Right renal cortex interstitium (tissue), 3 donors: ENCODE measurements at places on chromosomes 12 and 14. TPM values are rescaled to one million over a fixed set of nuclear protein-coding genes. Genes with fewer than 3 reads are reported as not detected.

GRCh38 chr12:18320036-18320617 is 58.8 kb downstream of the PIK3C2G start:
- peak; percentile 29 for DNase-seq

- no peak for DNase-seq
Measured at GRCh38 chr14:71267007-71267513, 359.8 kb downstream of the PCNX1 start.

DNA sequence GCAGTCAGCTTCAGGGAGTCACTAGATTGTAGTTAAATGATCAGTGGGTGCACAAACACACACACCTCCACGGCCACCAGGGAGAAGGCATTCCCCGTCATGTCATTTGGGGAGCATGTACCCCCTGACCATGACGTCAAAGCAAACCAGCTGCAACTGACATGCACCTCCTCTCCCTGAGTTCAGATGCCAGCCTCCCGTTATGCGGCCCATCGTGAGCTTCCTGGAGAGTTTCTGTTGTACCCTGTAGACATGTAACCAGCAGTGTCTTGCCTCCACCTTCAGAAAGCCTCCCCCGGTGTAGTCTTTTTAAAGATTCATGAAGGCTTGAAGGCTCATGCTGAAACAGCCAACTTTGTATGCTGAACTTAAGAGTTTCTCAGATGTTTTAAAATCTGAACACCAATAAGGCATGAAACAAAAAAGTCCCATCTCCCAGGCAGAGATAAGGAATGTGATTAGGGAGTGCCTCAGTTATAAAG is 54.8 kb downstream of the FNTB start:
- DNase-seq, result no peak

Gene CCDC60
- not detected for polyA plus RNA-seq

Gene G2E3
- 27.7 TPM for polyA plus RNA-seq

Gene ALKBH1
- polyA plus RNA-seq, result 17.8 TPM
